DMS79 (cell line): ENCODE measurements at places on chromosomes 6 and 20.

DNA sequence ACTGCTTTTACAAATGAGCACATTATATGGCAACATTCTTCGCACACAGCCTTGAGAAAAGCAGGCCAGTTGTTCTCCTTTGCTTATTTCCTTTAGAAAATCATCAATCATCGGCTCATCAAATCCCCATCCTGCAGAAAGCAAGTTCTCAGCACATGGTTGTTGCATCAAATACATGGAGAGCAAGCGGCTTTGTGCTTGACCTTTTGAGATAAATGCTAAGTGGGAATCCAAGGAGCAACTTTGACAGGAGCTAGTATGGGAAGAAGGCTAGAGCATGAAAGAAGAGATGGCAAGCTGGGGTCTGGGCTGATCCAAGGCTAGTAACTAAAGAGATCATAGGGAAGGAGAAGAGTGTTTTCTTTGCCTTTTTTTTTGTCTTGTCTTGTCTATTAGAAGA is 43.2 kb upstream of the ADTRP start:
- DNase-seq, result no peak

DNA sequence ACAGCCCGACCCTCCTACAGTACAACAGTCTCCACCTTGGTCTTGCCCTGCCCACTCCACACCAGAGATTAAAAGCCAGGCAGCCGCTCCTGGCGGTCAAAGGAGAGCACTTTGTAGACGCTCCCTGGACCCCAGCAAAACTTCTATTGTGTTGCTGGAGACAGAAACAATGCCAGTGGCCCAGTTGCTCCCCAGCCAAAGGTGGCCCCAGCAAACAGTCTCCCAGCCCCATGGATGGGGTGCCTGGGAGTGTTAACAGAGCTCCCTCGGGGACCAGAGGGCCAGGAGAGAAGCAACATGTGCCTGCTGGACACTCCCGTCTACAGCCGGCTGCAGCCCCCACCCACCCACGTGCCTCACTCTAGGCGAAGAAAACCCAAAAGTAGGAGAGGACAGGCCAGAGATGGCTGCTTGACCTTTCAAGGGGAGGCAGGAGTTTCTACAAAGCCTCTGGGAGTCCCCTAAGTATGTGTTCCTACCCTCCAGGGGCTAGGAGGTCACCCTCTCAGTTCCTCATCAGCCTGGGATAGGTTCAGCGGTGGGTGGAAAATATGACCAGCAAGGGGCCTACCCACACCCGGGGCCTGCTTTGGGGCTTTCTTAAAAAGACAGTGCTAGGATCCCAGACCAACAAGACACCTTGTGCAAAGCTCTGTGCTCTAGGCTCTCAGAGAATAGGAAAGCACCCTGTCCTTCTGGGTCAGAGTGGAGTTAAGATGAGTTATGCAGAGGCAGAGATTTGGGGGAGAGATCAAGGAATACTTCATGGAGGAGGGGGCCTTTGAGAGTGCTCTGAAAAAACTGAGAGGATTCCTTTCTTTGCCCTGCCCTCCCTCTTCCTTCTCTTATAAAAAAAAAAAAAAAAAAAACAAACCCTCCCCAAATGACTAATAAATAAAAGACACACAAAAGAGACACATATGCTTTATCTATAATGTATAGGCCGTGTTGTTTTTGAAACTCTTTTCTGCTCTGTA is 19.0 kb upstream of the PREX1 start:
- no peak for DNase-seq

DNA sequence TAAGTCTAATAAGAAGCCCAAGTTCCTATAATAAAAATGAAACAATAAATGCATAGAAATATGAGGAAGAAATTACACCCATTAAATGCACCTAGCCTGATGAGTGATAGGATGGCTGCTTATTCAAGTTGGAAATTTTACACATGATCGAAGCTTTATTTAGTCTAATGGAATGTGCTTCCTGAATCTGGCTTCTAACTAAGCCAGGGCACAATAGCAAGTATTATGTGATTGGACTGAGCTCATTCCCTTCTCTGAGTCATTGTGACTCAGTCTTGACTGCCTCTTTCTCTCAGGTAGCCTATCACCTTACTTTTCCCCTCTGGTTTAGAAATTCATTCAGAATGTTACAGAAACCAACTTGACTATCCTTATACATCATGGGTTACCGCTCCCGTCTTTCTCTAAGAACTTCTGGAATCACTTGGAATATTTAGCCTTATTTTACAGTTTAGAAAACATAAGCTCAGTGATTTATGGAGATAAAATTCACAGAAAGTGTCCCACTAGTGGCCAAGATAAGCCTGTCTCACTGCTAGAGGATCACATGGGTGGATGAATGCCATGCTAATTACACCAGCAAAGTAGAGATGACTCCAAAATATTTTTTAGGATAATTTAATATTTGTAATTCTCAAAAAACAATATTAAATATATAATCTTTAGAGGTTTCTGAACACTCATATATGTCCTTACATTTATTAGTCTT is 505.3 kb upstream of the JAG1 start:
- no peak for DNase-seq

DNA sequence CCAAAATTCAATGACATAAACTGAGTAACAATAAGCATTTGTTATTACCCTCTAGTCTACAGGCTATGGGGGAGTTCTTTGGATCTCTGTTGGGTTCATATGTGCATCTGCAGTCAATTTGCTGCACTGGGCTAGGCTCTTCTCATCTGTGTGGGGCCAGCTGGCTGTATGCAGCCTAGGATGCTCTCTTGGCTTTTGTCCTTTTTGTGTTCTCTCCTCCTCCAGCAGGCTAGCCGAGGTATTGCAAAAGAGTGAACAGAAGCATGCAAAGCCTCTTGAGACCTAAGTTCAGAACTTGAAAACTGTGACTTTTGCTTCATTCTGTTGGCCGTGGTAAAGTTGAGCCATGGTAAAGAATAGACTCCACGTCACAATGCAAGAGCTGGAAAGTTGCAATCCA is 62.8 kb upstream of the FOXO3 start:
- DNase-seq, result no peak

- no peak for DNase-seq
These were observed 224 bp downstream of the MPC1 start for GRCh38 chr6:166382500-166382932.

- no peak for DNase-seq
These were observed at the start of gene TIAM2 for GRCh38 chr6:154995254-154996015. TIAM2 (plus strand) TSS chr6:154995315; CDS start chr6:155129224, 133,909 bp downstream.

DNA sequence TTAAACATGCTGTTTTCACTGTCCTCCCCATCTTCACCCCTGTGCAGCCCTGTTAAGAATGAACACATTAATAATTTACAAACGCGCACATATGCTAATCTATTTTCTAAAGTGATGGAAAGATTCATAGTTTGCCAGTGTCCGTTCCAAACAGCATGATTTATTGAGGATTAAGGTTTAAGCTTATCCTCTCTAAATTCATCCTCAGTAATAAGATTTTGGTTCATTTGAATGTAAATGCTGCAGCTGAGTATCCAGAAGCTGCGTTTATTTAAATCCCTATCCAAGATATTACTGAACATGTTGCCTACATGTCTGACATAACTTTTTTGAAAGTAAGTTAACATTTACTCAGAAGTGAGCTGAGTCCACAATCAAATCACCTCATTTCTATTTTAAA is 42.8 kb upstream of the FAM135A start:
- DNase-seq, result no peak

DNA sequence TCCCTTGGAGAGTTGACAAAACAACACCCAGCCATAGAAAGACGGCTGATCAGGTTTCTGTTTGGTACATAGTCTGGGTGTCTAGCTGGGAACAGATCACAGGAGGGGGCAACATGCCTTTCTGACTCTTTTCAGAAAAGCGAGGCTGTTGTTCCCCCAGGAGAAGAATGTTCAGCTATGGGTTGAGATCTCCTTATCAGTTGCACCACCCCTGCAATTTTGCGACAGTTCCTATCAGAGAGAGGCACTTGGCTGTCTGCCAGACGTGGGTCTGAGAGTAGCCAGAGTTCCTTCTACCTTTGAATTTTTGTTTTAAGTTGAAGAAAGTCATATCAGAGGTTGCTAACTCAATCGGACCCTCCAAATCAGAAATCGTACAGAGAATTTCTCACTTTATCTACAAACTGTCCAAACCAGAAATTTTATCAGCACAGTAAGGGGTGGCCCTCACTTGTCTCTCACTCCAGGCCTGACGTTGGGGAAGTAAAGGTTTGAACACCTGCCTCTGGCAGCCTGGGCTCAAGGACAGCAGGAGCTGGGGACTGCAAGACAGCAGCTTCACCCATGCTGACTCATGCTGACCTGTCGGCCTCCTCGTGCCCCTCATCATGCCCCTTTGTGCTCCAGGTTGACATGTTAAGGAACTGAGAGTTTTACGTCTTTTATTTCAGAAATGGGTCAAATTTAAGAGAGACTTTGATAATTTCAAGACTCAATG is 42.3 kb downstream of the TMC2 start:
- DNase-seq, result no peak

DNA sequence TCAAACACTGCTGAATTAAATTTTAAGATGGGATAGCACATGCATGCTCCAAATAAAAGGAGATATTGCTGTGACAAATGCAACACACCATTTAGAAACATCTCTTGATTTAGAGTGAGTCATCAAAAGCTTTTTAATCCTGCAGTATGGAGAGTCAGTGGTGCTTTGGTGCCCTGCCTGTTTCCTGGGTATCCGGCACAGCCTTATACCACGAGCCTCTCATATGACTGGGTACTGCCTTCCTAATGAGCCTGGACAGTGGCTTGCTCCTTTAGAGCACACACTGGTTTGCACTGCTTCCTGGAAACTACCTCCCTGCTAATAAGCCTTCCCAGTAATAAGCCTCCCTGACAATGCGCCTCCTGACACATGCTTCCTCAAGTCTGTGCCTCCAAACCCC is 65.3 kb upstream of the KCNK16 start:
- no peak for DNase-seq

DNA sequence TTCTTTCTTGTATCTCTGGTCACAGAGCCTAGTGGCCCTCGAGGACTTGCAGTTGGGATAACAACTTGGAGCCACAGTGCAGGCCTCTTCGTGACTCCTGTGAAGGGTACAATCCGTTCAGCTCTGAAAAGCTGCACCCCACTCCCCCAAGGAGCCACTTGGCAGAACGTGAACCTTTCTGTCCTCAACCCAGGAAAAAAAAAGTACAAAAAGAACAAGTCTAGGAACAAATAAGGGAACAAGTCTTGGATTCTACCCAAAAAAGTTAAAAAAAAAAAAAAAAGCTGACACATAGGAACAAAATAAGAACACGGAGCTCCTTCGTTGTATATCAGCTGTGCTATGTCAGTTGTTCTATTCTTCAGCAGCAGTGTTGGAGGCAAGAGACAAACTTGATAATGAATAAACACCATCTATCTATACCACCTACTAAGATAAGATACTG is 77.9 kb upstream of the TULP1 start:
- no peak for DNase-seq

DNA sequence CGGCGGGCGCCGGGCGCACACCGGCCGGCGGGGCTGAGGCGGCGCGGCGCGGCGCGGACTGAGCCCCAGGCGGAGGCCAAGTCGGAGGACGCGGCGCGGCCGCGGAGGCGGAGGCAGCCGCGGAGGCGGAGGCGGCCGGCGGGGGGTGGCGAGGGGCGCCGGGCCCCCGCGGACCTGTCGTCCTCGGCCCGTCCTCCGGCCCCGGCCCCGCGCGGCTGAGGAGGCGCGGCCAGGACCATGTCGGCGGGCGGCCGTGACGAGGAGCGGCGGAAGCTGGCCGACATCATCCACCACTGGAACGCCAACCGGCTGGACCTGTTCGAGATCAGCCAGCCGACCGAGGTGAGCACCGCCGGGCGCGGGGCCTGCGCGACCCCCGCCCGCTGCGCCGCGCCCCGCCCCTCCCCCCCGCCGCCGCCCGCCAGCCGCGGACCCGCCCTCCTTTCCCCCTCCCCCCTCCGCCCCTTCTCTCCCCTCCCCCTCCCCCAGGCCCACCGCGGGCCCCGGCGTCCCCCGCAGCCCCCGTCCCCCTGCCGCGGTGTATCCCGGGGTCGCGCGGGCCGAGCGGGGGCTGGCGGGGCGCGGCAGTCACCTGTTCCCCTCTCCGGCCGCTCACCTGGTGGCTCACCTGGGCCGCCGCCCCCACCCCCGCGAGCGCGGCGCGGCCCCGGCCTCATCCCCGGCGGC is at the start of gene AFDN:
Gene AFDN, plus strand, starts transcription at position 16 of the 687 bp plus-strand sequence. Its CDS starts 222 bp downstream, at position 238.
- DNase-seq, result no peak

GRCh38 chr20:49633643-49634042 is 65.7 kb upstream of the PTGIS start:
- DNase-seq, result no peak

DNA sequence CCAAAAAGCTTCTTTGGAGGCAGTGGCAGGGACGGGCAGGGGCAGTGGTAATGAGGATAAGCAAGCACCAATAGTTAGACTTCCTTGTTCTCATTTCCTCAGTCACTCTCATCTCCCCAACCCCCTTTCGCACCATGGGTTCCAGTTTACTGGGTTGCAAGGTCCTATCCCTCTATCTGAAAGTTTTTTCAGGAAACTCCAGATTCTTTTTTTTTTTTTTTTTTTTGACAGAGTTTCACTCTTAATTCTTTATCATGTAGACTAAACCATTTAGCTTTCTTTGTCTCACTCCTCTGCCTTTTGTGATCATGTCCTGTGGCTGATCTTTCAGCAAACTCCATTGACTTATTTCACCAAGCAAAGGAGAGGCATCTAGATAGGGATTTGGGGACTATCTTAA is 51.4 kb upstream of the GMDS start:
- DNase-seq, result no peak

- no peak for DNase-seq
These were observed 1.1 kb downstream of the RNF114 start for GRCh38 chr20:49937027-49937929.
